ENCODE measurements at places on chromosomes 5 and 9.

GRCh38 chr9:16103620-16104397, 551.0 kb downstream of the CCDC171 start:
- no peak for DNase-seq

DNA sequence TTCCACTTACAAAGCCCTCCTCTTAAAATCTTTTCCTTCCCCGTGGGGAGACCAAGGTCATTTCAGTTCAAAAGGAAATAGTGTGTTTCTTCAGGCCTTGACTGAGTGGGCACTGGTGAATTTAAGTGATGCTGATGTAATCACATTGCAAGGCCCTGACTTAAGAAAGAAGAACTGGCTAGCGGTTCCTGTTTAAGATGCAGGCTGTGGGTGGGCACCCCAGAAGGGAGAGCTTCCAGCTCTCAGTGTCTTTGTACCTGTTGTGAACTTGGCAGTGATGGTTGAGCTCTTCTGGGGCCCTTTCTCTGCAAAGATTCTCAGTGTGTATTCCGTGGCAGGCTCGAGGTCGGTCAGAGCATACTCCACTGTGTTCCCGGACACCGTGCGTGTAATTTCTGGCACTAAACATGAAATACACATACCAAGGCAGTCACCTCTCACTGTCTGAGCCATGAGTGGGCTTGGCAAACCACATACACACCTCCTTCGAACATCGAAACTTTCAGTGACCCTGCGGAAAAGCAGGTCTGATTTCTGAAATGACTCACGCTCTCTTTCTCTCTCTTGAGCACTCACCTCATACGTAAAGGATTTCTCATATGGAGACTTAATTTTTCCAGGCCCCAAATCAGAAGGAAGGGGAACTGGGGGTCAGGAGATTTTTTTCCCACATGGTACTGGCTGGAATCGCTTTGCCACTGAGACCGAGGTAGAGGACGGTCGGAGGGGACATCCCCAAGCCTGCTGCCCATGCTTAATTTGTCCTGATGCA, 81.9 kb downstream of the TNC start:
- peak; percentile 46 for DNase-seq

DNA sequence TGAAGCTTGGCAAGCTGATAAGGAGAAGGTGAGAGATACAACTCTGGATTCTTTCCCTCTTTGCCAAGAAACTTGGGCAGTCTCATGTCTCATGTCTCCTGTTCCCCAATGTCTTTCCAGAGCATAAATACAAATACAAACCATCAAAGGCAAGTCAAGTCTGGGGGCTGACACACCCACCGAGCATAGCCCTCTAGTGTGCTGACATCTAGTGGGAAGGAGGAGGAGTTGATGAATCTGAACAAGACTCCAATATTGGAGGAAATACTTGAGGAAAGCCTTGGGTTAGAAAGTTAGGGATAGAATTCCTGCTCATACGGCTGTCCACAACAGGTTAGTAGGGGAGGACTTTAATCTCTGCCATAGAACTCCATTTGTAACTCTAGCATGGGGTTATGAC, 8.6 kb downstream of the MLANA start:
- no peak for DNase-seq

DNA sequence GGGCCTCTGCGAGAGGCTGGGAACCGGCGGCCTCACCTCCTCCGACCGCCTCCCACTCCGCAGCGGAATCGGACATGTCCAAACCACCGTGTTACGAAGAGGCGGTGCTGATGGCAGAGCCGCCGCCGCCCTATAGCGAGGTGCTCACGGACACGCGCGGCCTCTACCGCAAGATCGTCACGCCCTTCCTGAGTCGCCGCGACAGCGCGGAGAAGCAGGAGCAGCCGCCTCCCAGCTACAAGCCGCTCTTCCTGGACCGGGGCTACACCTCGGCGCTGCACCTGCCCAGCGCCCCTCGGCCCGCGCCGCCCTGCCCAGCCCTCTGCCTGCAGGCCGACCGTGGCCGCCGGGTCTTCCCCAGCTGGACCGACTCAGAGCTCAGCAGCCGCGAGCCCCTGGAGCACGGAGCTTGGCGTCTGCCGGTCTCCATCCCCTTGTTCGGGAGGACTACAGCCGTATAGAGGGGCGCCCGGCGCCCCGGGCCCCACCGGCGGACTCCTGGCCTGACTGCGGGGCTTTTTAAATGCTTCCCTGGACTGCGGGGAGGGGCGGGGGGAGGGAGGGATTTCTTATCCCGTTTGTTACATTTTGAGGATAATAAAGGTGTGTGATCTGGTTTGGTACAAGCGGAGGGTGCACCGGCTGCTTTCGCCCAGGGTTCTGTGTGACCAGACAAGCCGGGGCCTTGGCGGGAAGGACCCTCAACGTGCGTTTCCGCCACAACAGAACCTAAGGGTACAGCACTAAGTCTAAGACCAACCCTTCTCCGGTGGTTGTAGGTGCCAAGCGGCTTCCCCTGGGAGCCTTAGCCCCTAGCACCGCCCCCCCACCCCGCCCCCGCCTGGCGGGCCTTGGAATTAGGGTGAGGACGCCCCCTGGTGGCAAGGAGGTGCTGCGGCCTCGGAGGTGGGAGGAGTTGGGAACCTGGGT, 9.3 kb downstream of the PRR7 start:
- no peak for DNase-seq

DNA sequence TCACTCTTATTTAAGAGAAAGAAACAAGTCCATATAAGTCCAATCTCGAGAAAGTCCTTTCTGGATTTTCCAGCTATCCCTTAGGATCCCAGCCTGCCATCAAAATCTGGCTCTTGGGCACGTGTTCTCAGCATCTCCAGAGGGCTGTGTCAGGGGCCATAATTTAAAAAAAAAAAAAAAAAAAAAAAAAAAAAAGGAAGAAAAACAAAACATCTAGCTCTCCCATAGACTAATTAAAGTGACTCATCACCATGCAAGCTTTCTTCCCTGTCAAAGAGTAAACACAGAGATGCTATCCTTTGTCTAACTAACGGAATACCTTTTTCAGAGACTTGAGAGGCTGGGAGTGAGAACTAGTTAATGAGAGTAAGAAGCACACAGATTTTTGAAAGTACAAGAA, 44.9 kb upstream of the MYO10 start:
- no peak for DNase-seq

DNA sequence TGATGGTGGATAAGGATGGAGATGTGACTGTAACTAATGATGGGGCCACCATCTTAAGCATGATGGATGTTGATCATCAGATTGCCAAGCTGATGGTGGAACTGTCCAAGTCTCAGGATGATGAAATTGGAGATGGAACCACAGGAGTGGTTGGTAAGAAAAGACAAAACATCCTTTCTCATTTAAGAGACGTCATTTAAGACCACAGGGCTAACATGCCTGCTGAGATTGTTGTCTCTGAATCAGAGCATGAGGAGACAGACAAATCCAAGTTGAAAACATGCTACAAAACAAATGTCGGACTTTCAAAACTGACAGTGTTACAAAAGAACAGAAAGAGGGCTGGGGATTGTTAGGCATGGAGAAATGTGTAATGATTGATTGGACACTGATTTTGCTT, 4.6 kb downstream of the CCT5 start:
- no peak for DNase-seq

- no peak for DNase-seq
These were observed 419.3 kb downstream of the ACTL7B start for GRCh38 chr9:108436448-108436847.

DNA sequence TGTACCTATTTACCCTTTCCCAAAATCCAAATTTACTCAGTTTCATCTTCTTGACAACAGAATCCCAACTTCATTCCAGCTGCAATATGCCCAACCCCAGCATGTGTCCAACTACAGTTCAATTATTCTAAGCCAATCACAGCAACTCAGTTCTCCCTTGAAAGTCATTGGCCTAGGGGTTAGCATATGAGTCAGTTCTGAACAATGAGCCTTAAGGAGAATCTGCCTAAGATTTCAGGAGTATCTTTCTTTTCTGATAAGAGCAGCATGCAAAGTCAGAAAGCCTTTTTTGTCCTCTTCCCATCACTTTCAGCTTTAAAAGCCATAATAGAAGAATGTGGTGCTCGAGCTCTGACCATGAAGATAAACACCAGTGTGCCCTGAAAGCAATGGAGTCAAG, 44.4 kb upstream of the RASGRF2 start:
- no peak for DNase-seq

All from epithelial cell of prostate (primary cell).